Ammon's horn (tissue), 1 donor: ENCODE measurements at places on chromosomes 16 and 17.
A peak's percentile ranks its signal among the peaks of the same experiment; 100 is the strongest.

- DNase-seq: no peak
These were observed 23.3 kb downstream of the PHF12 start for GRCh38 chr17:28928061-28928460.

- DNase-seq: peak; percentile 48
These were observed at the start of gene HS3ST2 for GRCh38 chr16:22813948-22814710. TSS of gene HS3ST2 (plus strand) at chr16:22814162. CDS start at chr16:22814611, 449 bp downstream.

GRCh38 chr16:50037662-50038220 lies 12.7 kb downstream of the CNEP1R1 start:
- no peak for DNase-seq

- DNase-seq: peak; percentile 52
These were observed 880 bp downstream of the SARM1 start for GRCh38 chr17:28372203-28372944.

GRCh38 chr16:29665294-29666077 lies 2.4 kb downstream of the SPN start:
- no peak for DNase-seq

GRCh38 chr17:76005263-76006149 lies 4.9 kb downstream of the CDK3 start:
- peak; percentile 56 for DNase-seq
